ENCODE measurements at places on chromosomes 4 and X.

DNA sequence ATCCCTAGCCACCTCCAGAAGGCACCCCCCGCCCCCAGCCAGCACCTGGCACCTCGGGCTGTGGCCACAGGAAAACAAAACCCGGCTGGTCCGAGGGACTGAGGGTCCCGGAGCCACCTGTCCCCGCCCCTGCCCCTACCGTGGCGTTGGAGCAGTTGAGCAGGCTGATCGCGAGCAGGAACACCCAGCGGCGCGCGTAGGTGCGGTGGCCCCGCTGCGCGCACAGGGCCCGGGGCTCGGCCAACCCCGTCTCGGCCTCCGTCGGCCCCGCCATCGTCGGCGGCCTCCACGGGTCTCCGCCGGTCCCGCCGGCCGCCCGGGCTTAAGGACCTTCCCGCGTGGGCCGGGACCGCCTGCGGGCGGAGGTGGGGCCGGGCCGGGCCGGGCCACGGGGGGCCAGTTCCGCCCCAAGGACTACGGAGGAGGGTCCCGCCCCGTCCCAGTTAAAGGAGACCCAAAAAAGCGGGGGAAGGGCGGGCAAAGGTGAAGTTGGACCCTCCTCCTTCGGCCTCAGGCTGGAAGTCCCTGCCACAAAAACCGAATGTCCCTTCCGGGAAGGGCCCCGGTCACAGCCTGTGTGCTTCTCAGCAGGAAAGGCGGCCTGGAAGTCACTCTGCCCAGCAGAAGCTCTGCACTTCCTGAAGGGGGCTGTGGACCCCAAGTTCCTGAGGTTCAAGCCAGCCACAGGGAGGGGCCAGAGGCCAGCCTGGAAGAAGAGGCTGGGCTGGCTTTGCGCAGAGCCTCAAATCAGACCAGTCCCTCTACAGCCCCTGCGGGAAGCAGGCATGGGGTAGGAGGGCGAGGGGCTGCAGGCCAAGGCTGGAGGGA is at the start of gene SLC49A3:
TSS of gene SLC49A3 (minus strand) at position 298 of the 828 bp plus-strand sequence. CDS start at position 274, 24 bp downstream.
- DNase-seq, result no peak

GRCh38 chrX:47706575-47706974 is 47.6 kb upstream of the UXT start:
- no peak for DNase-seq

DNA sequence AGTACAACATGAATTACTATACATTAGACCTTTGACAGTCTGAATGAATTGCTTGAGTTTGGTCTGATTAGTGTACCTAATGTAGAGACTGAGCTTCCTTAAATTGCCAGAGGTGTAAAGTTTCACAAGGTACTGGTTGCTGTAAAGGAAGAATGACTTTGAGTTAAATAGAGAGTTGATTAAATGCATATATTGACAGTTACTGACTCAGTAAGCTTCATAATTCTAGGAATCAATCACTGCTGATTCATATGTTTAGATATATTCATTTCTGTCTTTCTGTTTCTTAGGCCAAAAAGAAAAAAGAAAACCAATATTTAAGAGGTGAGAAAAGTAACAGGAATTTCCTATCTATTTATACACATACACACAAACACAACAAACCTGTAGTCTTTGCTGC is 16.2 kb upstream of the ART3 start:
- DNase-seq, result no peak

DNA sequence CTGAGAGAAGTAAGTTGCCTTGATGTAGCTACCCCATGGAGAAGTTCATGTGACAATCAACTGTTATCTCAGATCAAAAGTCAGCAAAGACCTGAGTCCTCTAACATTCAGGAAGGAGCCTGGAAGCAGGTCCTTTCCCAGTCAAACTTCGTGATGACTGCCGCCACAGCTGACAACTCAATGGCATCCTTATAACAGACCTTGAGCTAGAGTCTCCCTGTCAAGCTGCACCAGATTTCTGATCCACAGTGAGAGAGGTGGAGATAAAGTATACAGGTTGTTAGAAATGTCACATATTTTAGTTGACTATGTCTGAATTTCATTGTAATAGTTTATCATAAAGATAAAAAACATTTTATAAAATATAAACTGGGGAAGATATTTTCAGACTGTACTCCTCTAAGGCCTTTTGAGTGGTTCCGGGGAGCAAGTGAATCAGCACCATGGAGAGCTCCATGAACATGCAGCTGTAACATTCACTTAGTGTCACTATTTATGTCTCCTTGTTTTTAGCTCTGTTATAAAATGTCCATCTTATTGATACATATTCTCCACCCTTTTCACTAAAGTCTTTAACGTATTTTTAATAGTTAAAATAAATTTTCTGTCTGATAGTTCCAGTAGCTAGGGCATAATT is 1653.5 kb upstream of the AGA start:
- no peak for DNase-seq

DNA sequence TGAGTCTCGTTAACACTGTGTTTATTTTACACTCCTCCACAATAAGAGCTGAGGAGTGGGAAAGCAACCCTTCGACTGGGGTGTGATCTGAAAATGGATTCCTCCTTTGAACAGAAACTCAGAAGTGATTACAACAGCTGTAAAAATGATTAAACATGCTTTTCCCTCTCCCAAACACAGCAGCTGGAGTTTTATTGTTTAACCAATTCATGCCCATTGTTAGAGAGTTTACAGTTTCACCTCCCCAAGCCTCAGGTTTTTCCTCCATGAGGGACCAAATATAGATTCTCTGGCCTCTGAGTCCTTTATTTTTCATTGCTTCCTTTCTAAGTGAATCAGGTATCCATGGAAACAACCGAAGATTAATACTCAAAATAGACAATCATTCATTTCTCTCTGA is 263.0 kb upstream of the TAPT1 start:
- no peak for DNase-seq

- DNase-seq, result no peak
Observed at GRCh38 chr4:106312997-106313522, 2.9 kb downstream of the TBCK start.

DNA sequence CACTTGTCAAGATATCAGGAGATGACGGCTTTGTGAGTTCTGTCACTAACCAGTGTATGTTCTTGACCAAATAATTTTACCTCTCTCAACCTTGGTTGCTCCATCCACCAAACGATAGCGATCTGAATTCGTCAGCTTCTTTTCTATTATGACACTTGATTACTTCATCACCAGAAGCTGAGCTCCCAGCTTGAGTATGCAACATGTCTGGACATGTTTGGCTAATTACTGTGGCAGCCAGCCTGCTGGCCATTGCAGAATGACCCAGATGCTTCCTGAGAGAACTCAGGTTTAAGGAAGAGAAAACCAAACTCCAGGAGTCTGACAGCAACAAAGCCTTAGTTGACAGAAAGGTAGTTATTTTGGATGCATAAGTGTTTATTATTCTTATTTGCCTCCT is 46.4 kb upstream of the PARM1 start:
- DNase-seq, result no peak

DNA sequence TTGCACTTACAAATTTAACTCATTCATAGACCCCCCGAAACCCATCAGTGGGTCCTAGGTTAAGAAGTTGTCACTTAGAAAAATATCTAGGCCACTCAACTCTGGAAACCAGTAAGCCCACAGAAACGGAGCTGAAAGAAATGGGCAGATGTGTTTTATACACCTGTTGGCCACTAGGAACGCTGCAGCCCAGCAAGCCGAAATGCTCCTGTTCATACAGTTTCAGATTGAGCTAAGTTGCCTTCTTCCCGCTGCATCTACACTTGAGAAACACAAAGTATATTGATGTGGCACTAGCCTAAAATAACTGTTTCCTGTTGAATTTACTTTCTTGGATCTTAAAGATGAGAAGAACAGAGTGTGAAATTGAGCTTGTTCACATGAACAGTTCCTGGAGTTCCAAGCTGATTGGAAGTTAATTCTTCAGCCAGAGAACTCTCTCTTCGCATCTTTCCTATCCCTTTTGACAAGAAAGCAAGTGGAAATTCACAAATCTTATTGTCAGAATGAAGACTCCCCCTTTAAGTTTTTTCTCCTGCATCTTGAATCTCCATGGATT is 174.1 kb downstream of the RBMX2 start:
- no peak for DNase-seq

DNA sequence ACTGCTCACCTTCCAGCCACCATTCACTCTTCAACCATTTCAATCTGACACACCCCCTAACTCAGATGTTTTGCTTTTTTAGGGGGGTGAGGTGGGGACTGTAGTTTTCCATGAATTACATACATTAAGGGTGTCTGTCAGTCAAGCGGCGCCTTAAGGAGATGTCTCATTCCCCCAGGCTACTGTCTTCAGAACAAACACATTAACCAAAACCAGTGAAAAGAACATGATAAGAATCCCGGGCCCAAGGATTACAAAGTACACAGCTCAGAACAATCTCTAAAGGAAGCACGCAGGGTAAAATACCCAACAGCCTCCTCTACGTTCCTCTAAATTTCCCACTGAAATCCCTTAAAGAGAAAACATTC is 62.5 kb upstream of the IRF2 start:
- no peak for DNase-seq

DNA sequence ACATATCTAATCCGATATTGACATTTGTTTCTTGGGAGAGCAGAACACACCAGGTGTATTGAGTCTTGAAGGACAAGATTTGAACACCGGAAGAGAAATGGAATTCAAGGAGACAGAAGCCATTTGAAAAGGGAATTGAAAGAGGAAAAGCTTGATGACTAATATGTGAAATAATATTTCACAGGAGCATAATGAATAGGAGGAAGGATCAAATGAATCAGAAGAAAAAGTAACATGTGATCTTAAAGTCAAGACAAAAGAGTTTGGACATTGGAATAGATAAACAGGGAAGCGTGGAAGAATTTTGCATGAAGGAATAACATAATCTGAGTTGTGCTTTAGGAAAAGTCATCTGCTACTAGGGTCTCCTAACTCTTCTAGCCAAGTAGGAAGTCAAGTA is 145.5 kb upstream of the PDHA2 start:
- DNase-seq, result no peak

- no peak for DNase-seq
Observed at GRCh38 chr4:42953321-42953720, 60.8 kb downstream of the GRXCR1 start.

- DNase-seq, result no peak
Observed at GRCh38 chr4:172871381-172871780, 297.2 kb upstream of the GALNT7 start.

DNA sequence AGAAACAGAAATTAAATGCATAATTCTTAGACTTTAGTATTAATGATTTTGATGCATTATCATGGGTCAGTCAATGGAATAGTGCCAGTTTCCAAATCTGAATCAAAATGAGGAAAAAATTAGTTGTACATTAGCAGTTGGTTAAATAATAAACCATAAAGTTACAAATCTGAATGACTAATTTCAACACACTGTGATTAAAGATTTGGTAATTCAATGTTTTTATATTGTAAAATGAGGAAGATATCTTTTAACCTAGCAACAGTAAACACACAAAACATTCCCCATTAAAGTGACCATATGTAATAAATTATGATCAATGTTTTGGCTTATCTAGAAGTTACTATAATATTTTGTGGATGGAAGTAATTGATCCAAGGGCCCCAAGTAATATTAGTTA is 1.6 kb downstream of the FBXO8 start:
- no peak for DNase-seq

DNA sequence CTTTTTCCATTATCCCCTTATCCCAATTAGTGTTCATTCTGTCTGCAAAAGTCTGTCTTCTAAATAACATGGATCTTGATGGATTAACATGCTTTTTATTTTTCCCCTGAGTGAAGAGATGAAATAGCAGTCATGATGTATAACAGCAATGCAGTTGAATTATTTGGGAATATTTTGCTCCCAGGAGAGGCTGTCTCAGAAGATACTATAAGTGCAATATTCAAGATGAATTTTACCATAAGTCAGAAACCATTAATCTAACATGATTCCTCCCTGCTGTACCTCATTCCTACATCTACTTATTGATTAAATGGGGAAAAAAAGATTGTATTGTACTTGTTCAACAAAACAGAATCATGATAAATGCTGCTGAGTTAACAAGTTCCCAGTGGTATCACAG is 233.2 kb upstream of the KCNIP4 start:
- no peak for DNase-seq

- no peak for DNase-seq
Observed at GRCh38 chrX:77961063-77961462, 8.4 kb downstream of the PGAM4 start.

DNA sequence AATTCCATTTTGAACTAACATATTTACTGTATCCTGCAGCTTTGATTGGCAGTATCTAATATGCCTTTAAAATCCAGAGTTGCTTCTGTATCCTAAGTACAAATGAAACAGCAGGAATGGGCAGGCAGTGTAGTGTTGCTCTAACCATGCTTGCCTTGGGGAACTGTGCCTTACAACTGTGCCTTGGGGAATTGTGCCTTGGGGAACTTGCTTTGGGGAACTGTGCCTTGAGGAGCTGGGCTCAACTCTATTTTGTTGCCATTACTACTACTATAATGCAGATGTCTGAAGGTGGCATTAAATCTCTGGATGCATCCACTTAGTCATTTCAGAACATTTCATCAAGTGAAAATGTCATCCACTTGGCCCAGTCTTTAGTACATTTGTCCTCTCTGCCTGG is 6.9 kb downstream of the CXCL3 start:
- no peak for DNase-seq

DNA sequence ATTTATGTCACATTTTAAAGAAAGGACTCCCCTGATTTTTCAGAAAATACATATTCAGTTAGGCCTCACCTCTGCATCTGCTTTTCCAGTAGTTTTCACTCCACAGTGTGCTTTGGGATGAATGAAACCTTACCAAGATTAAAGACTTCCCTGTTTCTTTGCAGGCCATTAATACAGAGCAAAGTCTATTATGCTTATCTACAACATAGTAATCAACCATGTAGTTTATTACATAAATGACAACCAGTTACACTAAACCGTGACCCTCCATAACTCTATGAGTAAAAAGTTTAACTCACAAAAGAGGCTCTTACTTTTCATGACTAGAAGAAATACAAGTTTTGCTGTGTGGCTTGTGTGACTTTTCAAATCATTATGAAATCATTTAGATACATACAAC is 2.3 kb downstream of the LRRC66 start:
- DNase-seq, result no peak

- DNase-seq, result no peak
Observed at GRCh38 chrX:131544218-131544617, 344 bp downstream of the OR13H1 start.

- DNase-seq, result no peak
Observed at GRCh38 chrX:65925005-65925404, 114.9 kb downstream of the VSIG4 start.

Data from activated T-cell treated with anti-CD3 and anti-CD28 coated beads for 24 hours (primary cell).